ENCODE measurements at places on chromosomes 16 and 17.

- H3K4me1 ChIP-seq, result no peaks in the 10 kb centered on the region
- no peaks in the 10 kb centered on the region for H3K27me3 ChIP-seq
- no peaks in the 10 kb centered on the region for H3K36me3 ChIP-seq
- peak; percentile 76 for DNase-seq
These were observed 11.5 kb downstream of the CCL16 start for GRCh38 chr17:35969558-35970380.

- H3K36me3 ChIP-seq, result no peaks in the 10 kb centered on the region
- DNase-seq, result no peak
- H3K27ac ChIP-seq, result no peak overlapping the region
- peak overlapping the region; percentile 69 for H3K4me3 ChIP-seq
- peaks cover 57% of the 10 kb centered on the region for H3K4me1 ChIP-seq
These were observed 961 bp downstream of the AMFR start for GRCh38 chr16:56424404-56424764.

GRCh38 chr16:30131869-30132475, 9.0 kb upstream of the MAPK3 start:
- no peaks in the 10 kb centered on the region for H3K4me1 ChIP-seq
- no peak overlapping the region for H3K4me3 ChIP-seq
- H3K27ac ChIP-seq, result no peak overlapping the region
- DNase-seq, result no peak
- H3K36me3 ChIP-seq, result no peaks in the 10 kb centered on the region

GRCh38 chr16:12255919-12256665, 279.6 kb downstream of the SNX29 start:
- H3K27ac ChIP-seq, result no peak overlapping the region
- no peak for DNase-seq
- no peak overlapping the region for H3K4me3 ChIP-seq
- H3K4me1 ChIP-seq, result peaks cover 6% of the 10 kb centered on the region
- no peaks in the 10 kb centered on the region for H3K36me3 ChIP-seq

DNA sequence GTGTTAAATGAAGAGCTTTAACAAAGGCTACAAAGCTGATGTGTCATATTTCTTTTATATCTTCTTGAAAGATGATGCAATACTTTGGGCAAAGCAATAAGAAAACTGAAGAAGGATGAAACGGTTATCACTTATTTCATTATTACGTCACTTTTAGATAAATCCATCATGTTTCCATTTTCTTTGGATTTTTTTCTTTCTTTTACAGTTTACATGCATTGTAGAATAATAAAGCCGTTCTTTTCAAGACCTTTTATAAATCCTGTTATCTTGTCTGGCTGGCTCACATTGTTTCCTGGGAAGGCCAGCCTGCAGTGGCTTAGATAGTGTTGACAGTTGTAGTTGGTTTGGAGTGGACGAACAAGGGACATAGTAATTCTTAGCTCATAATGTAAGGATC, 28.9 kb downstream of the TANC2 start:
- H3K4me1 ChIP-seq, result peaks cover 4% of the 10 kb centered on the region
- H3K27me3 ChIP-seq, result no peaks in the 10 kb centered on the region
- H3K4me3 ChIP-seq, result no peak overlapping the region
- no peaks in the 10 kb centered on the region for H3K36me3 ChIP-seq

GRCh38 chr17:39082482-39082881, 69.0 kb downstream of the PLXDC1 start:
- no peak for DNase-seq
- no peak overlapping the region for H3K4me3 ChIP-seq
- no peaks in the 10 kb centered on the region for H3K4me1 ChIP-seq
- no peaks in the 10 kb centered on the region for H3K27me3 ChIP-seq
- no peak overlapping the region for H3K27ac ChIP-seq

DNA sequence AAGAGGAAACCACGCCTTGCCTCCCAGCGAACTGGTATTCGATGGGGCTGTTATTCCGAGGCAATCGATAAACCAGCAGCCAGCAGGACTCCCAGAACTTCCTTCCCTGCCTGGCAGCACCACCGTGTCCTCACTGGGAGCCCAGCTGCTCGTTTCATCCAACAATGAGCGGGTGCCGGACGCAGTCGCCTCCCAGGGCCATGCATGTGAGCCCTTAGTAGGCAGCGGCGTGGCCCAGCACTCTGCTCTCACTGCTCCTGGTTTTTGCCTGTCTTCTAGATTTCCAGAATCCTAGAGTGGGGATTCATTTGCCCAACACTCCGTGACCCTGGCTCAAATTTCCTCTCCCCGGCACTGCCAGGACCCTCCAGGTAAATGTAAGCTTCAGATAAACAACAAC, 29.1 kb upstream of the RASD1 start:
- H3K4me3 ChIP-seq, result no peak overlapping the region
- no peaks in the 10 kb centered on the region for H3K36me3 ChIP-seq
- no peak for DNase-seq
- H3K4me1 ChIP-seq, result no peaks in the 10 kb centered on the region
- H3K27me3 ChIP-seq, result no peaks in the 10 kb centered on the region
- H3K27ac ChIP-seq, result no peak overlapping the region
